ENCODE measurements at places on chromosomes 12 and 14.

DNA sequence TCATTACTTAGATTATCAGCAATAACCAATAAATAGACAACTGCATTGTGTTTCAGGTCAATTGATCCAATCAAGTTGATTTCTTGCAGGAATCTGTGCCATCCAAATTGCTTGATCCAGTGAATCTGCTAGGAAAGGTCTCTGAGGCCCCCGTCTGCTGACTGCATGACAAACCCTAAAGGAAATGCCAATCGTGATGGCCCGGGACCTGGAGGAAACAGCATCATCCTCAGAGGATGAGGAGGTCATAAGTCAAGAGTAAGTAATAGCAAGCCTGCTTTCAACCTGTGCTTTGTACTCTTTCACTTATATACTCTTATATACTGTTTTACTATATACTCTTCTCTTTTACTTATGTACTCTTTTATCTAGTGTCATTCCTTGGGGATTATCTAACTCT is 1.9 kb downstream of the TTLL5 start:
- no peak for DNase-seq

DNA sequence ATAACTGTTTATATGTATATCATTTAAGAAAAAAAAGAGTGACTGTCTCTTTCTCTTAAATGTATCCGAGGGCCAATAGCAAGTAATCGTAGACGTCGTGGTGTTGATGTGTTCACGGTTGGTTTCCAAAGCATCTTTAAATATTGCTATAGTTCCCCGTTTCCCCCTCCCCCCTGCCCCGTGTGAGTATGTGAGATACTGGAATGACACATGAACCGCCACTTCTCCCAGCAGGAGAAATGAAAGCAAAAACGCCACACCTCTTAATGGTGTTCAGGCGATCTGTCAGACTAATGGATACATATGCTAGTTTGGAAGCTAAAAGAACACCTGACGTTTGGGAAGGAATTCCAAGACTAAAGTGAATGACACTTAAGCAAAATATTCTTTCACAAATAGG is 258.3 kb downstream of the FOXN3 start:
- DNase-seq: no peak

DNA sequence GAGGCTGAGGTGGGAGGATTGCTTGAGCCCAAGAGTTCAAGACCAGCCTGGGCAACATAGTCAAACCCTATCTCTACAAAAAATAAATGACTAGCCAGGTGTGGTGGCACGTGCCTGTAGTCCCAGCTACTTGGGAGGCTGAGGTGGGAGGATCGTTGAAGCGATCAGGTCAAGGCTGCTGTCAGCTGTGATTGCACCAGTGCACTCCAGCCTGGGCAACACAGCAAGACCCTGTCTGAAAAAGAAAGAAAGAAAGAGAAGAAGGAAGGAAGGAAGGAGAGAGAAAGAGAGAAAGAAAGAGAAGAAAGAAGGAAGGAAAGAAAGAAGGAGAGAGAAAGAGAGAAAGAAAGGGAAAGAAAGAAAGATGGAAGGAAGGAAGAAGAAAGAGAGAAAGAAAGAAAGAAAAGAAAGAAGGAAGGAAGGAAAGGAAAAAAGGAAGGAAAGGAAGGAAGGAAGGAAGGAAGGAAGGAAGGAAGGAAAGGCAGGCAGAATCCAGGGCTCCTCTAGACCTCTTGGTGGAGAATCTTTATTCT is 71.5 kb upstream of the FBRSL1 start:
- no peak for DNase-seq

DNA sequence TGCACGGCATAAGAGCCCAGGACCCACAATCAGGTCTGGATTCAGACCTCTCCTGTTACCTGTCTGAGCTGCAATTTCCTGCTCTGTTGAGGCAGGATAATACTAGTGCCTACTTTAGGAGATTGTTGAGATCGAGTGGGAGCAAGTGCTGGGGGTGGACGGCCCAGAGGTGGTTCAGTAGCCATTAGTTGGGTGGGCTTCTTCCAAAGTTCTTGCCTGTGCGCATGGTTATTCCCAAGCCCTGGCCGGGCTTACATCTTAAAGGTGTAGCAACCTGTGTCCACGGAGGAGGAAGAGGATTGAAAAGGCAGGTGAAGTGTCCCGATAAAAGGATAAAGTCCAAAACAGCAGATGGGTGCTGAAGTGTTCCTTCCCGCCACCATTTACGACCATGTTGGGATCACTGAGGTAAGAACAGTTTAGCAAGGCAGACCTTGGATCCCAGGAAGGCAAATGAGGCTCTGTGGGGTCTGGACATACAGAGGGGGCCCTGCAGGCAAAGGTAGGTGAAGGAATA is 33.8 kb downstream of the ACACB start:
- no peak for DNase-seq

DNA sequence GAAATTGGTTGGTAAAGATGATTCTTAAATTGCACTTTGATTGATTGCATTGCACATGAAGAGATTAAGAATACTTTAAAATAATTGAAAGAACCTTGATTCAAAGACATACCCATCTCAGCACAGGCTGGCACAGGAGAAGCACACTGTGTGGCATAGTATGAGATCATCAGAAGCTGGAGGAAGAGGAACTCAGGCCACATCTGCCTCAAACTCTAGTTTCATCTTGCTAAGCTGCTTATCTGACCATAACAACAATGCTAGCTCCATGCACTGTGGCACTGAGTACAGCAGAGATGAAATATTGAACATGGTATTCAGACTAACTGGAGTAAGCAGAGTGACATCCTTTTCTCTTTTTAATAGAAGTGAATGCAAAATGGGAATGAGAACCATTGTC is 99.1 kb downstream of the TBC1D30 start:
- DNase-seq: no peak

GRCh38 chr14:97543221-97543620 is 746.0 kb downstream of the VRK1 start:
- DNase-seq: no peak

- no peak for DNase-seq
Observed at GRCh38 chr12:23699031-23699430, 250.4 kb downstream of the SOX5 start.

GRCh38 chr14:50854521-50854920 is 17.3 kb upstream of the ABHD12B start:
- DNase-seq: no peak

- DNase-seq: no peak
Observed at GRCh38 chr12:113874999-113875561, 91.0 kb downstream of the RBM19 start.

GRCh38 chr14:68584786-68585185 is 208.1 kb downstream of the ZFP36L1 start:
- DNase-seq: no peak

- no peak for DNase-seq
Observed at GRCh38 chr14:63862163-63862562, 9.4 kb downstream of the SYNE2 start.

- peak; percentile 44 for DNase-seq
Observed at GRCh38 chr14:35161231-35161630, 38.9 kb downstream of the PRORP start.

DNA sequence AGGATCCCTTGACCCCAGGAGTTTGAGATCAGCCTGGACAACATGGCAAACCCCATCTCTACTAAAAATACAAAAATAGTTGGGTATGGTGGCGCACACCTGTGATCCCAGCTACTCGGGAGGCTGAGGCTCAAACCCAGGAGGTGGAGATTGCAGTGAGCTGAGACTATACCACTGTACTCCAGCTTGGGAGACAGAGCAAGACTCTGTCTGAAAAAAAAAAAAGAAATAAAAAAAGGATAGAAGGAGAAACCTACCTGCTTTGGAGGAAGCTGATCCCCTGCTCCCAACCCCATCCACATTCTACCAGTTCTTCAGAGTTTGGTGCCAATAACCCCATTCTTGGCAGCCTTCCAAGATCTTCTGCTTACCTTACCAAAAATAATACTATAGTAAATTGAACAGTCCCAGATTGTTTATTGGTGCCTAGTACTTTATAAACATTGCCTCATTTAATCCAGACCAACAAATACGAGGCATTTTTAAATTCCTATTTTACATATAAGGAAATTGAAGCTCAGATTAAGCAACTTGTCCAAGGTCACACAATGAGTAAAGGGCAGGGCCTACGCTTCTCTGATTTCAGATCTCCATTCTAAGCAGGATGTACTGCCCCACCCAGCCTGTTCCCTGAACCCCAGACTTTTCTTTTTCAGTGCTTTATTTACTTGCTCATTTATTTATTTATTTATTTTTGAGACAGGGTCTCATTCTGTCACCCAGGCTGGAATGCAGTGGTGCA is 33.2 kb upstream of the FAM222A start:
- no peak for DNase-seq

DNA sequence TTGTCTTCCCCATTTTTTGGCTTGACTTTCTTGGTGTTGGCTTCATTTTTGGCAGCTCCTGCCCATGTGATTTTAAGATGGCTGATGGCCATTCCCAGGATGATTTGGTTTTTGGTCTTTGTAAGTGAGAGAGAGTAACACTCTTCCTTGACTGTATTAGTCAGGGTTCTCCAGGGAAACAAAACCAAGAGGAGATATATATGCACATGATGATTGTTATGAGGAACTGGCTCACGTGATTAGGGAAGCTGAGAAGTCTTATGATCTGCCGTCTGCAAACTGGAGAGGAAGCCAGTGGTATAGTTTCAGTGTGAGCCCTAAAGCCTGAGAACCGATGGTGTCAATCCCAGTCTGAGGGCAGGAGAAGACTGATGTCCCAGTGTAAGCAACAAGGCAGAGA is 146.6 kb downstream of the NRXN3 start:
- no peak for DNase-seq

DNA sequence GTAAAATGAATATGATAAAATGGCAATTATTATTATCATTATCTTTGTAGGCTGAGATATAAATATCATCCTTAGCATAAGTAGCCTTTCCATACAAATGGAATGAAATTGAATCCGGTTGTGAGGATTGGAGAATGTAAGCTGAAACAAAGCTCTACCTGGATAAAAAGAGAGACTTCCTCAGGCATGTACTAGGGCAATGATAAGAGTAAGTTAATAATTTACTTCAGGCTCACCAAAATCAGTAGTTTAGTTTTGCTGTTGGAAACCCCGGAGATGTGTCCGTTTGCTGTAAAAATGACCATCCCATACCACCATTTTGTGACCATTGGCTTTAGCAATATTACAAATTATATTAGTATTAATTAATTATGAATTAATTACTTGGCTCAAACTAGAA is 96.3 kb downstream of the C12orf75 start:
- no peak for DNase-seq

DNA sequence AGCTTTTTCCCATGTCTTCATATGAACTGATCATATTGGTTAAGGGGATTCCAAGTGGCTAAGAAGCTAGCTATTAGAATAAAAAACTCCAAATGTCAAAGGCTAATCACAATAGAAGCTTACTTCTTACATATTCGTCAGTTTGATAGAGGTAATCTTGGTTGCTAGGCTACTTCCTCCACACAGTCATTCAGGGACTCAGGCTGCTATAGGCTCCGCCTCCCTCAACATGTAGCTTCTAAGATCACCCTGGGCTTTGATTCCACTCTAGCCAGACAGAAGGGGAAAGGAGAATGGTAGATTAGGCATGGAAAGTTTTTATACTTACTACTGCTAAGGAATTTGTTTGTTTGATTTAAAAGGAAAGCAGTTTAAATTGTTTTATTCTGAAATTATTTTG is 207.9 kb downstream of the EFCAB11 start:
- DNase-seq: no peak

DNA sequence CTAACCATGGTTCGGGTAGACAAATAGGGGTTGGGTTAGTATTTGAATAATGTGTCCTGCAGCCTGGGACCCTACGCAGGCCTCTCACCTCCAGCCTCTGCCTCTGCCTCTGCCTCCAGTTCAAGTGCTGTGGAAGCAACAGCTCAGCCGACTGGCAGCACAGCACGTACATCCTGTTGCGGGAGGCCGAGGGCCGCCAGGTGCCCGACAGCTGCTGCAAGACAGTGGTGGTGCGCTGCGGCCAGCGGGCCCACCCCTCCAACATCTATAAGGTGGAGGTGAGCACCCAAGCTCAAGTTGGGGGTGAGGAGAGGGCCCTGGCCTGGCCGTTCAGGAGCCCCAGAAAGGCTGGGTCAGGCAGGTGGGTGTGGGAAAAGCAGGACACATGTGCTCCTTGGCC is 55.9 kb downstream of the TSPAN11 start:
- DNase-seq: no peak

DNA sequence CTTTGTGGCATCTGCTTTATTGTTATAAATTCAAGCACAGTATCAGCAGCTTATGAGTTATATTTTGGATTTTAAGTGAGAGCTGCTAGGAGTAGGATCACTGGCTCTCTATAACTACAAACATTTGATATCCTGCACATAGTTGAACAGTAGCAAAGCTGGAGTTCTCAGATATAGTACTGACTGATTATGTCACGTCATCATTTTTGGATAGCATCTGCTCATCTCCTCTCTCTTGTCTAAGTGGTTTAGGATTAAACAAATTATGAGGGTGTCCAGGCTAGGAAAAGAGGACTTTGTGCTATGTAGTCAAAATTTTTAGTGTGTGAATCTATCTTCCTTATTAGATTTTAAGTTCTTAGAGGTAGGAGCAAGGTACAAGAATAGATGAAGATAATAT is 18.4 kb downstream of the PPP4R4 start:
- no peak for DNase-seq

- DNase-seq: no peak
Observed at GRCh38 chr14:100903672-100904185, at the start of gene RTL1. Gene RTL1 (minus strand): TSS chr14:100903722. CDS start chr14:100884788, 18,934 bp downstream.

DNA sequence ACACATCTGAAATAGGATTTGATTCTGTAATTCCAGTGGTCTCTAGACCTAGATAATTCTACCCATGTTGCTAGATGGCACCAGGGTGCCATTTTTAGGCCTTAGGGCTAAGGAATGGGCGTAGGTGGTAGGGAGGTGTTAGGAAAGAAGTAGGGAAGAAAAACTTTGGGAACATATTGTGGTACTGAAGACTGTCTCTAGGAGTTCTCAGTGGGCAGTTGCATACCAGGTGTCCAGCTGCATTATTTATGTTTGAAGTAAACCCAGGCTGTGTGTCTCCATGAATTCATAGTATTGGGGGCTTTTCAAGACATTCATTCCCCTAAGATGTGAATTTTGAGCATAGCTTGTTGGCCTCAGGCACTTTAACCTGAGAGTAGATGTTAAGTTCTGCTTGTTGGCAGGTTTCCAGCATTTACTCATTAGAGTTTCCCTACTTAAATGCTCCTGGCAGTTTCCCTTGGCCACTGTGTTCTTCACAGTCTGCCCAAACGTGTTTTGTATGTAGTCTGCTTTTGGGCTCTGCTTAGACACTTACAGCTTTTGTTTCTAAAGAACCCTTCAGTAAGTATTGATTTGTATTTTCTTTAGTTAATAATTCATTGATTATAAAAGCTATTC is 31.5 kb upstream of the CCT2 start:
- no peak for DNase-seq

DNA sequence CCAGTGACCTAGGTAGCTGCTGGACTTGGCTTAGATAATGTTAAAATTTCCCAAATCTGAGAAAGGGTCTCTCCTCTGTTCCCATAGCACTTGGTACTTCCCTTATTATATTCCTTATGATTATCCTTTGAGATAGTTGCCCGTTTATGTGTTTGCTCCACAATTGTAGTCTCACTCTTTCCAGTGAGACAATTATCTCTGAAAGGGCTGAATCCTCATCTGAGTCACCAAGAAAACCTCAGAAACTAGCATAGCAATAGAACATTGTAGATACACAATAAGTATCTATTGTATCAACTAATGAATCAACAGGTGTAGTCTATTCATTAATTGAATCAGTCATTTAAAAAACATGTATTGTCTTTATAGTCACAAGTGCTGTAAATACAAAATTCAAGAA is 119.1 kb upstream of the FAR2 start:
- DNase-seq: no peak

All from activated T-helper 1 cell treated with anti-CD3 and anti-CD28 coated beads, Interleukin-12 subunit alpha, Interleukin-12 subunit beta, Interleukin-2, Interleukin-4 antibody, amounts not matched to agents 30 ng/mL and 10 ng/mL and 1 ng/mL, durations not matched to agents 14 hours and 24 hours and 36 hours (primary cell).